Right renal pelvis (tissue), 4 donors: ENCODE measurements at places on chromosomes 3 and 15.

DNA sequence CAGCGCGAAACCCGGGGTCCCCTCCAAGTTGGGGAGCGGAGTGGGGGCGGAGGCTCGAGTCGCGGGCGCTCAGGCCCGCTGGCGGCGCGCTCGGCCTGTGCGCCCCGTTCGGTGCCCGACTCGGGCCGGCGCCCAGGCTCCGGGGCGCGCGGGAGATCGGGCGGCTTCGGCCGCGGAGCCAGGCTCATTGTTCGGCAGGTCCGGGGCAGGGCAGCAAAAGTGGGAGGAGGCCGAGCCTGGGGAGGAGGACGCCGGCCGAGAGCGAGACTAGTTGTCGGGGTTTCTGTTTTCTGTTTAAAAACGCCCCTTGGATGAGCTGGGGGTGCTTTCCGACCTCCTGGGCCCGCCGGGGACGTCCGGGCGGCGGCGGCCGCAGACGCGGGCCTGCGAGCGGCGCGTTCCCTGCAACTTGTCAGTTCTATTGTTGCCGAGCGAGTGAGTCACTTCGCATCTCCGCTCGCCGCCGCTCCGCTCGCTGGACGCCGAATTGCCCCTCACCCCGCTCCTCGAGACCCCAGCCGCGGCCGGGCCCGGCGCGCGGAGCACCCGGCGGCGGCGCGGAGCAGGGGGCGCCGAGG is 676 bp downstream of the TCF12 start:
- peak; percentile 32 for DNase-seq

- DNase-seq: no peak
Measured at GRCh38 chr3:109161487-109162123, 25.1 kb downstream of the C3orf85 start.

- no peak for DNase-seq
Measured at GRCh38 chr3:124413393-124413792, 316.9 kb upstream of the UMPS start.

GRCh38 chr3:126964950-126965349 is 18.0 kb upstream of the PLXNA1 start:
- no peak for DNase-seq

DNA sequence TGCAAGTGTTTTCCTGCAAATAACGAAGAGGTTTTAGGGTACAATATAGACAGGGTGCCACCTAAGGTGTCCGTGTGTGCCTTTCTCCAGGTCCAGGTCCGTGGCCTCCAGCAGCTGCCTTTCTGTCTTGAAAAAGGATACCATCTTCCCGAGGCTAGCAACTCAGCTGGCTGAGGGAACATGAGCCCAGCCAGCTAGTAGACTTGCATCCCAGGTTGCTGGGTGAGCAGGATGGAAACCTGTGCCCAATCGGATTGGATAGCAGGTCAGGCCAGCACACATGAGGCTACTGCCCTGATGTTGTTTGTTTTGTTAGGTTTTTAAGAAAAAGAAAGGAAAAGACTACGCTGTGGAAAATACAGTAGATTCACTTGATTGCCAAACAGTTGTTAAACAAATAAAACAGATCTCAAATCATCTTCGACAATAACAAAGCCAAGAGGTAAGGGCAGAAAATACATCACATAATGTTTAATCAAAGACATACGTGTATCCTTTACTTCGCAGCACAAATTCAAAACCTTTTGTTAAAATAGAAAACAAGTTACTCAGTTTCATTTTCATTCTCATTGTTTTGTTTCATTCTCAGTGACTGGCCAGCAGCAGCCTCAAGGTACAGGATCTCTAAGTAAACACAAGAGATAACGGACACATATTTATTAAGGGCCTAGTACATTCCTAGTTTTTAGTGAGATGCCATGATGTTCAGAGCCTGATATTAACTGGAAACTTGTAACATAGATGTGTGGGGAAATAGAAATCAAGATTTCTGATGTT is 661.2 kb upstream of the NR2F2 start:
- no peak for DNase-seq

GRCh38 chr15:40136470-40137302 is 24.2 kb upstream of the BUB1B start:
- DNase-seq: no peak

- DNase-seq: no peak
Measured at GRCh38 chr15:39083213-39083612, 497.7 kb upstream of the THBS1 start.

DNA sequence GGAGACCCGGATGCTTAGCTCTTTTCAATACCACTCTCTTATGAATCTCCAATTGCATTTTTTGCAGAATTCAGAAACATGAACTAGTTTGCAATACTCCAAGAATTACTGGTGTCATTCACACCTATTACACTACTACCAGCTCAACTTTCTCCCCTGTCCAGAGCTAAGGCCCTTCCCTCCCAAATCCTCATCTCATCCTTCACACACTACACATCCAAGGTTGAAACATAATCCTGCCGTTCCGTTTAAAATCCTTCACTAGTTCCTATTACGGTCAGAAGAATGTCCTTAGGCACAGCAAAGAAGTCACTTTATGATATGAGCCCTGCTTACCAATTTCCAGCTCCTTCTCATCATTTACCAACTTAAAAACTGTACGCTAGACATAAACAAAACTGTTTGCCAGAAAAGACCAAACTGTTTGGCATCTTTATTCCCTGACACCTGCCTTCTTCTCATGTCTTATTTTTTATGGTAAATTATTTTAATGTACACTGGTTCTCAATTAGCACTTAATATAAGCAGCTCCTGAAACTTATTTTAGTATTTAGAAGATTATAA is 22.6 kb downstream of the TBL1XR1 start:
- DNase-seq: no peak

DNA sequence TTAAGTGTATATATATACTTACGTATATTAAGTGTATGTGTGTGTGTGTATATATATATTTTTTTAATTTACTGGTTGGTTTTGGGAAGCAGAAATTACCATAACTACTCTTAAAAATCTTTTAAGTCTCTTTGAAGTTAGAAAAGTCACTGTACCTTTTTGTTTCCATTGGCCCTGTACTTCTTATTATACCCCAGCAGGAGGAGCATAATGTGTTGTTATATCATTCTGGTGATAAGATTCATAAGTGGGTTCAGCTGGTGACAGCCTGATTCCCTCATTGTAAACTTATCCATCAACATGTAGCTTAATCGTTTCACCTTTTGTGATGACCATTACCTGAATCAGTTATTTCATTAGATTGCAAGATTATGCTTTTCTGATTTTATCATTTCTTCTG is 30.8 kb downstream of the MLH1 start:
- DNase-seq: no peak

- DNase-seq: no peak
Measured at GRCh38 chr3:134277066-134277660, 26.5 kb upstream of the RYK start.

- no peak for DNase-seq
Measured at GRCh38 chr3:140719841-140720614, 42.2 kb downstream of the TRIM42 start.

GRCh38 chr3:39185326-39185958 is 7.0 kb downstream of the XIRP1 start:
- no peak for DNase-seq

- DNase-seq: no peak
Measured at GRCh38 chr15:70873232-70874054, 18.8 kb downstream of the THAP10 start.

- DNase-seq: no peak
Measured at GRCh38 chr3:122677216-122677615, 3.4 kb upstream of the PARP14 start.

DNA sequence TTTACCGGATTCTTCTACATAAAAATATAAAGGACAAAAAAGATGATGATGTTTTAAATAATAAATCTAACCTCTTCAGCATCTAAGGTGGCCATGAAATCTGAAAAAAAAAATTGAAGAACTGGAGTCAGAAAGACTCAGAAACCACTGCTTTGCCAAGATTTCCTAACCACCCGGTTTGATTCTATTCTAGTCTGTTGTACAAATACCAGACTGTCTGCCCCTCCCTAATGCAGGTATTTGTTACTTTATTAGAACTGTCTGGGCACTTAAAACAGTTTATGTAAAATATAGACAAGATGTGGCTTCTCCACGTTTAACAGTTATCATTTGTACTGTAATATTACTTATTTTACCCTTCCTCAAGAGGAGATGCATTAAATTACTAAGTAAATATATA is 48.8 kb downstream of the UACA start:
- DNase-seq: no peak

DNA sequence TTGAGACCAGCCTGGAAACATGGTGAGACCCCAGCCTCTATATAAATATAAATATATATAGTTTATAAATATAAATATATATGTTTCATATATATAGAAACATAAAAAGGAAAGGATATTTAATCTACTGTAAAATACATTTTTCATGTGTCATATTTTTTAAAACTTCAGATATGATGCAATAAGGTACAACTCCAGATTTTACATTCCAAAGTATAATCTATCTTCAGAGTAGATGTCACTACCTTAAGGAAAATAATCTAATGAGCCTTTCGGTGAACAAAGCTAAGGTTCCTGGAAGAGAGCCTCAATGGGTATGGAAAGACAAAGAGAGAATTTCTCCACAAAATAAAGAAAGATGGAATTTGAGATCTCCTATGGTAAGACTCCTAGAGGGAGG is 16.9 kb downstream of the EFHB start:
- DNase-seq: no peak
